Activated B cell treated with CpG ODN at 0.5 μM for 24 hours (primary cell): ENCODE measurements at places on chromosomes 2 and 18. TPM values are rescaled to one million over a fixed set of nuclear protein-coding genes. Genes with fewer than 3 reads are reported as not detected.

Gene GLB1L
- 4.5 and 4.6 TPM in 2 replicates for total RNA-seq

Gene SGPP2
- total RNA-seq = 12.4 and 12.7 TPM in 2 replicates

Gene LAMA1
- total RNA-seq = not detected in 2 replicates

Gene DLGAP1
- total RNA-seq = 0.10 and 0.18 TPM in 2 replicates

Gene ANKRD62
- total RNA-seq = not detected in 2 replicates

Gene ILKAP
- 64.4 and 77.3 TPM in 2 replicates for total RNA-seq

Gene IL1A
- total RNA-seq = 1.4 and 1.9 TPM in 2 replicates

Gene HAT1
- total RNA-seq = 35.9 and 36.2 TPM in 2 replicates

Gene AGXT
- not detected in 2 replicates for total RNA-seq

Gene GLI2
- not detected in 2 replicates for total RNA-seq

Gene DOCK10
- total RNA-seq = 159 and 172 TPM in 2 replicates

Gene DSG1
- not detected in 2 replicates for total RNA-seq

Gene TPGS2
- total RNA-seq = 42.1 and 45.1 TPM in 2 replicates

Gene GALNT13
- not detected in 2 replicates for total RNA-seq

Gene RGPD8
- 16.4 and 26.6 TPM in 2 replicates for total RNA-seq

Gene VSNL1
- not detected in 2 replicates for total RNA-seq

Gene FAM161A
- 2.5 TPM in 2 replicates for total RNA-seq

Gene IL36G
- total RNA-seq = not detected in 2 replicates

Gene CHAC2
- 7.0 and 7.6 TPM in 2 replicates for total RNA-seq

Gene LDAH
- 31.2 and 31.7 TPM in 2 replicates for total RNA-seq

Gene PLB1
- 0.05 and 0.64 TPM in 2 replicates for total RNA-seq

Gene ADRA2B
- 0.11 and 0.37 TPM in 2 replicates for total RNA-seq

Gene NGEF
- total RNA-seq = not detected in 2 replicates

Gene GALNT3
- total RNA-seq = 13.2 and 14.4 TPM in 2 replicates

Gene CD8B
- 0.15 TPM in 1 of 2 replicates, not detected in the other for total RNA-seq

Gene DLX1
- not detected in 2 replicates for total RNA-seq

Gene OXER1
- 1.9 and 2.1 TPM in 2 replicates for total RNA-seq

Gene CXCR2
- total RNA-seq = not detected in 2 replicates

Gene CRYGA
- not detected in 2 replicates for total RNA-seq

Gene LYPD1
- total RNA-seq = not detected in 2 replicates

Gene EPHA4
- total RNA-seq = 23.9 and 26.4 TPM in 2 replicates

Gene C18orf54
- total RNA-seq = 1.9 TPM in 2 replicates

Gene POTEF
- total RNA-seq = not detected in 2 replicates
